ENCODE measurements at places on chromosomes 11 and 22.

DNA sequence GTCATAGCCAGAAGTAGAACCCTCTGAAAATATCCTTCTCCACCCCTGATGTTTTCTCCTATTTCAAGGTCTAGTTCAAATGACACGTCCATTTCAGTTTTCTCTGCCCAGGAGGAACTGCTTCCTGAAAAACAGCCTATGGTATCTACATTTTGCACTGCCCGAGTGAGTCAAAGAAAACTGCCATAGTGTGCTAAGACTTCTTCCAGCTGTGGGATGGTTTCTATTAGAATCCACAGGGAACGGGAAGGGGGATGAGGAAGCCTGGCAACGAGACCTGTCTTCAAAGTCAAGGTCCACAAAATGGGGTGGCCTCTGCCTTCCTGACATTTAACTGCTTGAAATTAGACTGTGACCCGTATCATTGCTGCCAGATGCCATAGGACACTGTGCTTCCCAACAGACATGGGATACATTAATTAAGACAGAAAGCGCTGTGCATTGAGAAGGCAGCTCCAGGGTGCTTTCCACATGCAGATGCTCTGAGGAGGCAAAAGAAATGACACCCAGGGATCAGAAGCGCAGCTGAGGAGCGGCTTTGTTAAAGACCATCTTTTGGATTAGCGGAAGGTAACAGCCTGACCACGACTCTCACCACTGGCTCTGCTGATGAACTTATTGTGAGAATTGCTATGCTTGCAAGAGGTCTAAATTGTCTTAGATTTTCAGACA is 39.4 kb upstream of the NUP50 start:
- no peak for DNase-seq

- DNase-seq: peak; percentile 39
Observed at GRCh38 chr22:50329236-50329635, 2.4 kb upstream of the DENND6B start.

DNA sequence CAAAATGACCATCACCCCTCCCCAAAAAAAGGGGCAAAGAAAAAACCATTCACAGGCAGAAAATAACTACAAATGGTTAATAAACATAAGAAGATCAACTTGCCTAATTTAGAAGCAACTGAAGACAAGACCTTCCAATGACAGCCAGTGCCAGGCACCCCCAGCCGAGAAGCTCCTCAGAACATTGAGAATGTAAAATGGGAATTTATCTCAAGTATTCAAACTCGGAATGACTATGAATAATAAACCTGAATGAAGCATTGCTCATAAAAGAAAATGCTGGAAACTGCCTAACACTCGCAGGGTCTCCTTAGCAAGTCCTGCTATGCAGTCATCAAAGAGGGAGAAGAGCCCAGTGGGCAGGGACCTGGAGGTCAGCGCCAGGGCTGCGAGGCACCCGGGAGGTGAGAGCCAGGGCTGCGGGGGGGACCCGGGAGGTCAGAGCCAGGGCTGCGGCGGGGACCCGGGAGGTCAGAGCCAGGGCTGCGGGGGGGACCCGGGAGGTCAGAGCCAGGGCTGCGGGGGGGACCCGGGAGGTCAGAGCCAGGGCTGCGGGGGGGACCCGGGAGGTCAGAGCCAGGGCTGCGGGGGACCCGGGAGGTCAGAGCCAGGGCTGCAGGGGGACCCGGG is 23.2 kb upstream of the MOB2 start:
- no peak for DNase-seq

DNA sequence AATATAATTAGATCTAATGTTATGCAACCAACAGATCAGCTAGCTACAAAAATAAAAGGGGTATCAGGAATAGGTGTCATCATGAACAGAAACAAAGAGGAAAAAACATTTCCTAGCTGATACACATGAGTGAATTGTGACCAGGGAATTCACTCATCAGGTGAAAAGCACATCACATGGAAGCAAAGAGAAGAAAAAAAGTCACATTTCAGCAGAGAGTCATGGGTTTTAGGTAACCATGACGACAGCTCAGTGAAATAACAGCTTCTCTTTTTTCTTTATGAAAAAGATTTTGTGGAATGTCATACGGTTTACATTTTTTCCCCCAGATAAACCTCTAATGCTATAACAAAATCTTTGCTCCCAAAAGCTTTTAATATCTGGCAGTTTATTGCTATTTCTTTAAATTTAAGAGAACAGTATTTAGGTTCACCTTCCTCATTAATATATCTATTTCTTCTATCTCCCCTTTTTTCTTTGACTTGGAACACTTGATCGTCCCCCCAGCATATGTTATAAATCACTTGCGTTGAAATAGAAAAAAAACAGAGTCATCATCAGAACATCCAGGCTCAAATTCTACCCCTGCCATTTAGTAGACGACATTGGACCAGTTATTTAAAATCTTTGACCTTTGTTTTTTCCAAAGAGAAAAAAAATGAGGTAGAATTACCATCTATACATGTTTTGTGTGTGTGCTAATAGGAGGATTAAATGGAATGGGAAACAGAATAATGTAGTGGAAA is 5.3 kb downstream of the TYR start:
- DNase-seq: no peak

DNA sequence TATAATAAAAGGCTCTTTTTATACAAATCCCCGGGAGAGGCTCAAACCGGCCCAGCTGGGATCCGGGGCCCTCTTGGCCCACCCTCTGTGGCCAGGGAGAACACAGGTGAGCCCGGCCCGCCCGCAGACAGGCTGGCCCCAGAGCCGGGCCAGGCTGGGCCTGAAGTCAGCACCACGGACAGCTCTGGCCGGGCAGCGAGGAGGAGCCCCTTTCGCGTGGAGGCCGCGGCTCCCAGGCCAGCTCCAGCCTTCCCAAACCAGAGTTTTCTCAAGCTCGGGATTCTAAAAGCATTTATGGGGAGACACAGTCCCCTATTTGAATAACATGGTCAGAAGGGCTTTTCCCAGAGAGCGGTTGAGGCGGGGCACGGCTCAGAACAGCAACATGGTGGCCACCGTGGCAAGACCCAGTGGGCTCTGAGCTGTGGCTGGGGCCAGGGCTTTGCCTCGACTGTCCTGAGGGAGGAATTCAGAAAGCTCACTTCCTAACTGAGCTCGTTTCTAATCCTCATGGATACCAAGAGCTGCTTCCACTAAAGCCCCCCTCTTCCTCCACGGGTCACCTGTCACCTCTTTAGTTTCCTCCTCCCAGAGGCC is 115.4 kb downstream of the BRD1 start:
- no peak for DNase-seq

DNA sequence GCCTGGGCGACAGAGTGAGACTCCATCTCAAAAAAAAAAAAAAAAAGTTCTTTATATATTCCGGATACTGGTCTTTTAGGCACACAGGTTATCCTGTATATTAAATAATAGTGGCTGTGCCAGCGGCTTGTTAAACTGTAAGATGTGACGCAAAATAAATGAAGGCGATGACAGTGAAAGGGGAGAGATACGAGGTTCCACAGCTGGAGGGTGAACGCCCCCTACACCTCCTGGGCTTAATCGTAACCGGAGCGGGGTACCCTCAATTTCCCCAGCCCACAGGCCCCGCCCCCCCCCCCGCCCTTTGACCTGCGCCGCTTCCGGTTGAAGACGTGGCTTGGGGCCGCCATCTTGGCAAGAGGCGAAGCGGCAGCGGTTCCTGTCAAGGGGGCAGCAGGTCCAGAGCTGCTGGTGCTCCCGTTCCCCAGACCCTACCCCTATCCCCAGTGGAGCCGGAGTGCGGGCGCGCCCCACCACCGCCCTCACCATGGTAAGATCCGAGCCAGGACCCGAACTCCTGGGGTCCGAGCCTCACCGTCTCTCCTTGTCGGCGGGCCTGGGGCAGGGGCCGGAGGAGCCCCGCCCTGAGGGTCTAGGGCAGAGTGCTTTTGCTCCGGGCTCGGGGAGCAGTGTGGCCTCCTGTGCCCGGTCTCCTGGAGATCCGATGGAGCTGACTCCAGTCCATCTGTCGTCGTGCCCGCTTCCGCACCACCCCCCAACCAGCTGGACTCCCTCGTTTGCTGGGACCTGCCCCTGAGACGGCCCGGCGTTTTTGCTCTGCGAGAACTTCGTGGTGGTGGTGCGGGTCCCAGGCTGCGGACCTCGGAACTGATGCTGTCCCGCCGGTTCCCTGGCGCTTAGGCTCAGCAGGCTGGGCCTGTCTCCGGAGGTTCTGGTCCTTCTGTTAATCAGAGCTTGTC is at the start of gene ARCN1:
TSS of gene ARCN1 (plus strand) at position 349 of the 920 bp plus-strand sequence. CDS start at position 488, 139 bp downstream.
- DNase-seq: peak; percentile 32

GRCh38 chr11:27505781-27506180 is 788 bp downstream of the LIN7C start:
- no peak for DNase-seq

DNA sequence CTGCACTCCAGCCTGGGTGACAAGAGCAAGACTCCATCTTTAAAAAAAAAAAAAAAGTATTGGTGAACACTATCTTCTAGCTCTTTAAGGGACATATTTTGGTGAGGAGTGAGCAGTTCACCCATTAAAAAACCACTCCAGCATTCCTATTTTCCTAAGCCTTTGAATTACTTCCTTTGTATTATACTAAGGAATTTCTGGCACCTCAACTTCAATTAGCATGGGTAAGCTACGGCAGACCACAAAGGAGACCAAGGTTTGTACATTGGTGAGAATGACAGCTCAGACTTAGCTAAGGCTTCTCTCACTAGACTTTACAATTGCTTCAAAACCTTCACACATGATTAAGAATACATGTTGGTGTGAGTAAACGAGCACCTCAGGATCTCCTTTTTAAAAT is 57.0 kb upstream of the BIRC3 start:
- DNase-seq: no peak

DNA sequence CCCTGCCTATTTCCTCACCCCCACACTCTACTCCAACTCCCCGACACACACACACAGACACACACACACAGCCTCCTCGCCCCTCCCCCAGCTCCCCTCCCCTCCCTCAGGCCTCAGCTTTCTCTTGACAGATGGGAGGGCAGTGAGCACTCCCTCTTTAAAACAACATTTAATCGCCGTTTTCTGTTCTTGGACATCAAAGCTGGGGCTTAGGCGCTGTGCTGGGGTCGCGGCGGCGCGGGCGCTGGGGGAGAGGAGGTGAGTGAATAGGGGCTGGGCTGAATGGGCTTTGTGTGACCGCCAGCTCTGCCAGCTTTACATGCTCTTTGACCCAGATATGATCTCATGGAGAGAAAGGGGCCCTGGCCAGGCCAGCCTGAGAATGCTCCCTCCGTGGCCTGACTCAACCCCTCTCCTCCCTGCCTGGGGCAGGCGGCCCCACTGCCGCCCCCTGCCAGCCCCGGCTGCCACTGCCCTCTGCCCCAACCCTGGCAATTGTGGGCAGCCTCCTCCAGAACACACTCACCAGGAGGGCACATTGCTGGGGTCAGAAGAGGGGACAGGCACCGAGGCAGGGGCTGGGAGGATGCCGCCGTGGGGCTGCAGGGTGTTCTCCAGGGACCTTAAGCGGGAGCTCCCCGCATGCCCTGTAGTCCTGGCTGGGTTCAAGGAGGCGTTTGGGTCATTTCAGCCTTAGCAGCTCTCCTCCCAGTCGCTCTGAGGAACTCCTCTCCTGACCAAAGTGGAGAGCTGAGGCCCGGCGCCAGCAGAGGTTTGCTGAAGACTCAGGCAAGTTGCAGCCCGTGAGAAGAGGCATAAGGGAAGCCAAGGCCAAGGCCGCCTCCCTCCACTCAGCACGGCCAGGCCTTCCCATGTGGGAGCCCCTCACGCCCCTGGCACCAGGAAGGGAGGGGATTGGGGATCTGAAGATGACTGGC is 38.3 kb upstream of the NNMT start:
- DNase-seq: no peak

DNA sequence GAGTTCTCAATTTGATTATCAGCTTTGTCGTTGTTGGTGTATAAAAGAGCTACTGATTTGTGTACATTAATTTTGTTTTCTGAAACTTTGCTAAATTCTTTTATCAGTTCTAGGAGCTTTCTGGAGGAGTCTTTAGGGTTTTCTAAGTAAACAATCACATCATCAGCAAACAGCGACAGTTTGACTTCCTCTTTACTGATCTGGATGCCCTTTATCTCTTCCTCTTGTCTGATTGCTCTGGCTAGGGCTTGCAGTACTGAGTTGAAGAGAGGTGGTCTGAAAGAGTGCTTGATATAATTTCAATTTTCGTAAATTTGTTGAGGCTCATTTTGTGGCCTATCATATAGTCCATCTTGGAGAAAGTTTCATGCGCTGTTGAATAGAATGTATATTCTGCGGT is 213.0 kb downstream of the DLG2 start:
- DNase-seq: no peak

- no peak for DNase-seq
Observed at GRCh38 chr11:116110802-116111201, 606.6 kb upstream of the CADM1 start.

- peak; percentile 70 for DNase-seq
Observed at GRCh38 chr11:12159351-12160099, 49.1 kb downstream of the MICAL2 start.

GRCh38 chr22:50010676-50011446 is 1.7 kb downstream of the IL17REL start:
- no peak for DNase-seq

- no peak for DNase-seq
Observed at GRCh38 chr22:39173787-39174497, 21.5 kb upstream of the CBX7 start.

DNA sequence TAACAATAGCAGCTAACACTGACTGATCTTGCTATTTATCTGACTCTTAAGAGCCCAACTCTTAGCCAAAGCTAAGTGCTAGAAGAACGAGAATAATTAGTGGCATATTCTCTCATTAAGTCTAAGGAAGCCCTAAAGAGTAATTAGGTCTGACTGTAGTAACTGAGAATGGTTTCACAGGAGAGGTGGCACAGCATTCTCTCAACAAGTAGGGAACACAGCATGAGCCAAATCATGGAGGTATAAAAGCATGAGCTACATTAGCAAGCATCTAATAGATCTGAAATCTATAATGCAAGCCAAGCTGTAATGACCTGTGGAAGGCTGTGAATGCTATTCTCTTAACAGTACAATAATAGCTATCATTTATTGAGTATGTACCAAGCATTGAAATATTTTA is 230.6 kb downstream of the TTC28 start:
- no peak for DNase-seq

- no peak for DNase-seq
Observed at GRCh38 chr11:61702701-61703312, 22.6 kb downstream of the DAGLA start.

DNA sequence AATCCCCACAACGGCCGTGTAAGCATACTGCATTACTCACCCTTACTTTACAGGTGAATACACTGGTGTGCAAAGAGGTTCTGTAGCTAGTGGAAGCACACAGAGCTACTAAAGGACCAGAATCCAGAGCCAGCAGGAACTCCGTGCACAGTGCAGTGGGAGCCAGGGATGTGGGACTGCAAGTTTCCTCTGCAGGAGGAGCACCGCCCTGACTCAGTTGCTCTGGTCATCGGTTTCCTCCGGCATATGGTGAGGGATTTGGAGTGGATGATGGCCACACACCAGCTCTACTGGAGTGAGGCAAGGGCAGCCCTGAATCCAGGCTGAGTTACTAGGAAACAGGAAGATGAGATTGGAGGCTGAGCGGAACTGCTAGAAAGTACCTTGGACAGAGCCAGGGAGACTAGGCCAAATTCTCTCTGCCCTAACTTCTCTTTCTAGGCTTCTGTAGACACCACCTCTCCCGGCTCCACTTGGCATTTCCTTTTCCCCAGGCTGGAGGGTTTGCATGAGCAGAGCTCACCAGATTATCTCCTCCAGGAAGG is 18.2 kb upstream of the C22orf42 start:
- no peak for DNase-seq

Data from RCC 7860 (cell line).